Lower leg skin (tissue), 4 donors: ENCODE measurements at places on chromosomes 13 and 19. TPM values are rescaled to one million over a fixed set of nuclear protein-coding genes. Genes with fewer than 3 reads are reported as not detected.
A peak's percentile ranks its signal among the peaks of the same experiment; 100 is the strongest.

- peak; percentile 70 for DNase-seq
Measured at GRCh38 chr19:46579361-46579879, 21.7 kb upstream of the CALM3 start.

DNA sequence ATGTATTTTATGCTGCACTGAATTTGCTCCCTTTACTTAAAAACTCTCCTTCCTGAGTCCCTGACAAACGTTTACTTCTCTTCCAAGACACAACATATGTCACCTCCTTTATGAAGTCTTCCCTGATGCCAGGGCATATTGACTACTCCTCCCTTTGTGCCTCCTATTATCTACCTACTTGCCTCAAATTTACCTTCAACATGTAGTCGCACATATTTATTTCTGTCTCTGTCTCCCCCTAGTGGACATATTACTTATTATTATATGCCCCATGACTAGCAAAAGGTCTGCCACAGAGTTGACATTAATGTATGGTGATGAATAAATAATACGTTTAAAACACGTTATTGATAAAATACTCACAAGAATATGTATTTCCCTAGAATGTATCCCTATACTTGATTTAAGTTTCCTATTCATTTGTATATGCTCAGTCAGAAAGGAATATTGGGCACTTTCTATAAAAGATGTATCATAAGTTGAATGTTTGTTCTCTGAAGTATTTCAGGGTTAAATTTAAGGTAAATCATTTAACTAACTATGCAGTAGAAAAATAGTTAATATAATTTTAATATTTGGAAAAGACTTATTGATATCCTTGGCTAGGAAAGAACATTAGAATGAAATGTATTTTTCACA, 250.3 kb upstream of the ATXN8OS start:
- no peak for DNase-seq

The TRPM4 gene
- 76.2 TPM for total RNA-seq

GRCh38 chr19:18605546-18606280, 886 bp downstream of the CRLF1 start:
- no peak for DNase-seq

The ACER1 gene
- total RNA-seq: 91.3 TPM

GRCh38 chr19:3836887-3837286, 32.0 kb downstream of the ZFR2 start:
- DNase-seq: no peak

DNA sequence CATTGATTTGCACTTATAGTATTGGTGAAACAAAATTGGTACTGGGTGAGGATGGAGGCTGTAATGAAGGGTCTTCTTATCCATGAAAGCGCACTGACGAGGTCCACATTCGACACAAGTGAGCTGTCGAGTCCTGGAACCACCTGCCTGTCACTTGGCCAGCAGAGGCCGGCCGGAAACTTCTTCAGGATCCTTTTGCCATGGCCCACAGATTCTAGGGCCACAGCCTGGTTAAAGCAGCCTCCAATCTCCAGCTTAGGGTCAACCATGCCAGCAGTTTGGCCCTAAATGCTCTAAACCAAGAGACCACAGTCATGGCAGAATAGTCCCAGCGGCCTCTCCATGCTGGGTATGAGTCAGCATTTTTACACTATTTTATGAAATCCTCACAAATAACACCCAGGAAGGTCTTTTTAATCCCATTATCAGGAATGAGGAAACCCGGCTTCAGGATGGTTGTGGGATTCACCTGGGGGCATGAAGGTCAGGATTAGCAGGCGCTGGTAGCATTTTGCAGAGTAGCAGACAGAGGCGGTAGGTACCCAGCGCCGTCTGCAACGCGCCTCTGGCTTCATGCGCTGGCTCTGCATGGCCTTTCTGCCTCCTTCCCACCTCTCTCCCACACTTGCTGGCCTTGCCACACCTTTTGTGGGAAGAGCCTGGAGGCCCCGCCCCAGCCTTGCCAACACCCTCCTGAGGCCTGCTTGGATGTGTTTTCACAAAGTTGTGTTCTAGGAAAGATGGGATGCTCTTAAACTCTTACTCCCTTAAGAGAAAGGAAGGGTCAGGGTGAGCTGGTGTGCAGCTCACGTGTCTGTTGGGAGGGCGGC, 15.2 kb downstream of the GAS6 start:
- no peak for DNase-seq

DNA sequence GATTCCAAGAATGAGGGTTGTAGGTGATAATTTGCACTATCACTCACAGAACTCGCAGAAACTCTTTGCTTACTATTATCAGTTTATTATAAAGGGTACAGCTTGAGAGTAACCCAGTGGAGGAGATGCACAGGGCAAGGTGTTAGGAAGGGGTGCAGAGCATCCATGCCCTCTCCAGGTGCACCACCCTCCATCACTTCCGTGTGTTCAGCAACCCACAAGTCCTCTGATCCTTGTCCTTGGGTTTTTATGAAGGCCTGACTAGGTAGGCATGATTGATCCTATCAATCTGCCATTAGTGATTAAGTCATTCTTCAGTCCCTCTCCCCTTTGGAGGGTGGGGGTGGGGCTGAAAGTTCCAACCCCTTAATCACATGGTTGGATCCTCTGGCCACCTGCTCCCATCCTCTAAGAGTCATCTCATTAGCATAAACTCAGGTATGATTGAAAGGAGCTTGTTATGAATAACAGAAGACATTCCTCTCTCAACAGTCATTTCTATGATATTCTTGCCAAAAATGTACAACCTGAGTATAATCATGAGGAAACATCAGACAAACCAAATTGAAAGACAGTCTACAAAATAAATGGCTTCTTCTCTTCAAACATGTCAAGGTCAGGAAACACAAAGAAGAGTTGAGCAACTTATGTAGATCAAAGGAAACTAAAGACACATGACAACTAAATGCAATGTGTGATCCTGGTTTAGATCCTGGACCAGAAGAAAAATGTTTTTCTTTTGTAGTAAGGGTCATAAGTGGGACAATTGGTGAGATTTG, 225.4 kb downstream of the PCCA start:
- DNase-seq: no peak

The ZNF415 gene
- total RNA-seq: 7.4 TPM

DNA sequence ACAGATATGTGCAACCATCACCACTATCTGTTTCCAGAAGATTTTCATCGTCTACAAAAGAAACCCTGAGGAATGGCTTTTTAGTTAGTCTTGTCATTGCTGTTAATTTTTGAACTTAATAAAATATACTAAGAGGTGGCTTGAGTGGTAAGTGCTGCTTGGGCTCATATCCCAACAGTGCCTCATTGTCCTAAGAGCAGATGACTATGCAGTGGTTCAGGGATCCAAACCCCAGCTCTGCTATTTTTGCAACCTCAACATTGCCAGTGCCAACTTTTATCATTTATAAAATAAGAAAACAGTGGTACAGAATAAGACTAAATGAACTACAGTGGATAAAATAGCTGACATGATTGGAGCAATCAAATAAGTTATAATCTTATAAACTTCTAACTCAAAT, 123.2 kb upstream of the SLC7A1 start:
- DNase-seq: no peak

DNA sequence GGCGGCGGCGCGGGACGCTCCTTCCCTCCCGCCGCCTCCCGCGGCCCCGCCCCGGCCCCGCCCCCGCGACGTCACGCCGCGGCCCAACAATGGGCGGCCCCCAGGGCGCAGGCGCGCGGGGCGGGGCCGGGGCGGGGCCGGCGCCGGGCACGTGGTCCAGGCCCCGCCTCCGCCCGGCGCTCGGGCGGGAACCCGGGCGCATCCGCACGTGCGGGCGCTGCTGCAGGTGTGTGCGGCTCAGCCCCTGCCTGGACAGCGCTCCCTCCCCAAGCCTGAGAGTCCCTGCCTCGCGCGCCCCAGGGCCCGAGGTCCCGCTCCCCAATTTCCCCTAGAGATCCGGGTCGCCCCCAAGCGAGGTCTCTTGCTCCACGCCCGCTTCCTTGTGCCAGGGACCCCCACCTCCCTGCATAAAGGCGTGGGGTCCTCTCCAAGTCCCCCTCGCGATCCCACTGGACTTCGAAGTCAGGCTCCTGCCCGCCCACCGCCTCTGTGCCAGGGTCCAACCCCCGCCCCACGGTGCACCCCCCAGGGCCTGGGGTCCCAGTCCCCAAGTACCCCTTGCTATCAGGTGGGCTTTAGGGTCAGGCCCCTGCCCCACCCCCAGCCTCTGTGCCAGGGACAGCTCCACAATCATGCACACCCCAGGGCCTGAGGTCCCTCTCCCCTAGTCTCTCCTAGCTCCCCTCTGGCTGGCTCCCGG, at the start of gene MEX3D:
MEX3D (minus strand) TSS at position 6 of the 700 bp plus-strand sequence. CDS start 267 bp downstream, outside the sequence.
- peak; percentile 92 for DNase-seq

The FFAR1 gene
- not detected for total RNA-seq

DNA sequence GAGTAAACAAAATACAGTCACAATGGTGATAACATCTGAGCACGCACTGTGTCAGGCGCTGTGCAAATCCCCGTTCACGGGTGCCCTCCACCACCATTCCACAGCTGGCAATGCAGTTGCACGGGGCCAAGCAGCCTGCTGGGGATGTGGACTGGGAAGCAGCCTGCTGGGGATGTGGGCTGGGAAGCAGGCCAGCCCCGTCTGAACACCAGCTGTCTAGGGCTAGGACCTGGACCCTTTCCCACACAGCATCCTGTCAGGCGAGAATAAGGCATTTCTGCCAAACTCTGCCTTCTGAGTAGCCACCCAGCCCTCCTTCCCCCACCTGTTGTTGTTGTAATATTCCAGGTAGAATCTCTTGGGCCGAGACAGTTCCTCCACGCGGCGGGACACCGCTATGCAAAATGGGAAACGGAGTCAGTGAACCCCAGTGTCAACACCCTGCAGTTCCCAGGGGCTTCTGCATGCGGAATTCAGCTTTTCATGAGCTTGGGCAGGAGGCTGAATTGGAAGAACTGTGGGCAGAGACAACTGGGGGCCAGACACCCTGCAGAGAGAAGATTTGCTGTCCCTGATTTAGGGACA, 27.8 kb upstream of the MIER2 start:
- DNase-seq: no peak

DNA sequence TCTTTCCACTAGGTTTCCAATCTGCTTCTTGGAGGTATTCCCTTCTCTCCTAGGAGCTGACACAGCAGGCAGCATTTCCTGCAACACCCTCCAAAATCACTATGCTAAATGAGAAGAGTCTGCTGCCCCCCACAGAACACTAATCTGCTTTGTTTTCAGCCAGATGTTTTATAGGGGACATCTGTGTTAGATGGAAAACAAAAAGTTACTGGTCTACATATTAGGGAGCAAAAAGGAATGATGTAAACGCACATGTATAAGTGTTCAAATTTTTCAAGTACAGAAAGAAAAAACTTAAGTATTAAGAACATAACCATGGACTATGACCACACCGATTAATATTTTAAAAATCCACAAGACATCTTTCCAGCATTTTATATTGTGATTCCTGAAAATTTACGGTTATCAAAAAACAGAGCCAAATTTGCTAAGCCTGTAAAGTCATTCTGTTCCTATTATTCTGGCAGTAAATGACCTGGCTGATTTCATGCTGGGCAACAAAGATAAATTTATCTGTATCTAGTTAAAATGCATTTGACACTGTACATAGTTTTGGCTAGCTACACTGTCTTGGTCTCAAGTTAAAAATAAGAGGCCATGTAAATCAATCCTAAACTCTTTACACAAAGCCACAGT, 63.3 kb downstream of the DCLK1 start:
- no peak for DNase-seq

The KCNJ14 gene
- total RNA-seq: 1.0 TPM

The NCAN gene
- total RNA-seq: not detected

The LILRA5 gene
- 0.59 TPM for total RNA-seq

The SERPINE3 gene
- not detected for total RNA-seq

- DNase-seq: no peak
Measured at GRCh38 chr19:41792513-41793413, 3.6 kb upstream of the CEACAM3 start.

DNA sequence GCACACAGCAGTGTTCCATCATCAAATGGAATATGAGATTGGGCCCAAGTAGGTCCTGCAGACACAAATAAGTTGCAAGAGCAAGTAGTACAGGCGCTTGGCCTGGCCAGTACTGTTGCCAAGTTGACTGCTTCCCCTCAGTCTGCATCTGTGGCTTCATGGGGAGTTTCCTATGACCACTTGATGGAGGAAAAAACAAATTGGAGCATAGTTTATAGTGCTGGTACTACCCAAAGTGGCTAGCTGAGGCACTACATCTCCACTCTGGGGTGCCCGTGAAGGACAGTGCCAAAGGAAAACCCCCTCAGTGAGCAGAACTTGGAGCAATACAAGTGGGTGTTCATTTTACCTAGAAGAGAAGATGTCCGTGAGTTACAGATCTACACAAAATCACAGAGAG, 10.6 kb upstream of the ALOX5AP start:
- no peak for DNase-seq

- no peak for DNase-seq
Measured at GRCh38 chr13:110813646-110814624, 100.4 kb downstream of the ING1 start.

The ARGLU1 gene
- total RNA-seq: 51.4 TPM

The OR10H5 gene
- not detected for total RNA-seq

The LGALS7B gene
- total RNA-seq: 5,205 TPM

DNA sequence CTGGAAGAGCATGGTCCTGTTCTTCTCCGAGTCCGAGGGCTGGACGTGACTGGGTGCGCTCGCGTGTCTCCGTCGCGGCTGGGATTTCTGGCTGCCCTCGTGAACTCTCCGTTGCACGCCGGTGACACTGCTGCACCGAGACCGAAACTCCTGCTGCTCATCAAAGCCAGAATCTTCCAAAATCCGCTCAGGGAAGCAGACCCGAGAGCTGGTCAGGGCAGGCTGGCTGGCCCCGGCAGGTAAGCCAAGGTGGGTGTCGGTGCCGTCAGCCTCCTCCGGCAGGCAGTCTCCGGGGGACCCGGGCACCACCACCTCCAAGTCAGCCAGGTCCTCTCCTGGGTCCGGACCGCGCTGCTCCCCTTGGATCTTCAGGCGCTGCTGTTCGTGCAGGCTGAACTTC, 119.9 kb downstream of the TBC1D4 start:
- no peak for DNase-seq

GRCh38 chr13:94028650-94029049, 450.8 kb downstream of the DCT start:
- DNase-seq: no peak

- DNase-seq: peak; percentile 57
Measured at GRCh38 chr19:43651758-43652545, 12.3 kb upstream of the CADM4 start.

The CADM4 gene
- total RNA-seq: 56.0 TPM

- no peak for DNase-seq
Measured at GRCh38 chr13:80444240-80445015, 103.5 kb upstream of the SPRY2 start.

The PTPRS gene
- 123 TPM for total RNA-seq

The GFY gene
- not detected for total RNA-seq

DNA sequence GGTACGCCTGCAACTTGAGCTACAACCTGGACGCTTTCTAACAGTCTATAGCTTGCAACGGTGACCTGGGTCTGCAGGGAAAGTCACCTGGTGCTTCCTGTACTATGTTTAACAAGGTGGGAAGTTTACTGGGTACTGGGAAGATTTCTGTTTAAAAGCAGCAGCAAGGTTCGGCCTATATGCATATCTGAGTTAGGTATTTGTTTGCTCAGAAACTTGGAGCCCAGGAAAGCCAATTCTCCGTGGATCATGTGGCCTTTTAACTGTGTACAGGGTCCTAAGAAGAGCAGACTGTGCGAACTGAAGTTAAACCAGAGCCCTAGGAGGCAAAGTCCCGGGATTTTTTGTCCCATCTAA, 103.1 kb downstream of the STK24 start:
- no peak for DNase-seq

- DNase-seq: no peak
Measured at GRCh38 chr13:109412283-109412901, 374.0 kb downstream of the IRS2 start.

The PDE4A gene
- total RNA-seq: 6.6 TPM

The EPS8L1 gene
- total RNA-seq: 678 TPM
